ENCODE measurements at places on chromosomes 5 and 9.

- no peak for DNase-seq
Measured at GRCh38 chr5:176573564-176574296, 24.6 kb downstream of the CDHR2 start.

- no peak for DNase-seq
Measured at GRCh38 chr9:18058564-18059442, 415.1 kb upstream of the ADAMTSL1 start.

DNA sequence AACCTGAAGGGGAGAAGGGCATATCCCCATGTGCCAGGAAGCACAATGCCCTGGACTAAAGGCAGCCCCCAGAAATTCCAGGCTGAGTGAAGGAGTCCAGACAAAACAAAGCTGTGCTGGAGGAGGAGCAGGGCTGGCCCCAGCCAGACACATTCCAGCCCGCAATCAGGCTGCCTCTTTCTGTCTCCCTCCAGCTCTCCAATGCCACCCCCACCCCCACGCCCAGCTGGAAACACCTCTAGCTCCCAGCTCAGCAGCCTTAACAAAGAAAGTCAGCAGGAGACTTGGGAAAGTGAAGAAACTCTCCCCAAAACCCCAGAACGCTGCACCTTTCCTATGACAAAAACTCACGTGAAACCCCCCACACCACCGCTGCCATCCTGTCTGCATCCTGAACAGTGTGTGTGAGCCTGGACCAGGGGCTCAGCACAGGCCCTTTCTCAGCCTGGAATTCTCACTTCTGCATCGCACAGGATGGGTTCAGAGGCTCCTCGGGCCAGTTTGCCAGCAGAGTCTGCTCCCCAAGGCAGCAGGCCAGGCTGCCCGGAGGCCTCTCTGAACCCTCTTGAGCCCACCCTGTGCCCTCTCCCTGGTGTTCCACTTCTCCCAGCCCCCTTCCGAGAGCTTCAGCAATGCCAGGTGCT lies 96.2 kb upstream of the ICE1 start:
- DNase-seq, result no peak

- DNase-seq, result no peak
Measured at GRCh38 chr9:21598749-21599148, 116.6 kb upstream of the IFNE start.

GRCh38 chr9:126373241-126373640 lies 46.6 kb downstream of the MVB12B start:
- DNase-seq, result peak; percentile 79

DNA sequence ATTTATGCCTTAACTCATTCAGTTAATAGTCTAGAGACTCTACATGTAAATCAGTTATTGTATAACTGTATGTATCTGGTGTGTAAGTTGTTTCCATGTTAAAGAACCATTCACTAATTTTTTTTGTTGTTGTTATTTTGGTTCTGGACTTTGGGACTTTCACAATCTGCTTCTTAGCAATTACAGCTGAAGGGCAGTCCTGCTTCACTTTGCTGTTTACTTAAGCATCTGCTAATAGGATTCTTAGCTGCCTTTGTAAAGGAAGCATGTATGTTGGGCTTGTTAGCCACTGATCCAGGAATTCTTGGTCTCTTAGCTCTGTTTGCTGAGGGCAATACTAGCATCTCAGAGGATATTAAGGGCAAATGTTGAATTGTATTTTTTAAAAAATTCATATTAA lies 97.0 kb downstream of the FOCAD start:
- DNase-seq, result no peak

GRCh38 chr9:83569326-83569725 lies 31.1 kb upstream of the FRMD3 start:
- no peak for DNase-seq

GRCh38 chr5:127652952-127653611 lies 4.2 kb downstream of the CTXN3 start:
- no peak for DNase-seq

DNA sequence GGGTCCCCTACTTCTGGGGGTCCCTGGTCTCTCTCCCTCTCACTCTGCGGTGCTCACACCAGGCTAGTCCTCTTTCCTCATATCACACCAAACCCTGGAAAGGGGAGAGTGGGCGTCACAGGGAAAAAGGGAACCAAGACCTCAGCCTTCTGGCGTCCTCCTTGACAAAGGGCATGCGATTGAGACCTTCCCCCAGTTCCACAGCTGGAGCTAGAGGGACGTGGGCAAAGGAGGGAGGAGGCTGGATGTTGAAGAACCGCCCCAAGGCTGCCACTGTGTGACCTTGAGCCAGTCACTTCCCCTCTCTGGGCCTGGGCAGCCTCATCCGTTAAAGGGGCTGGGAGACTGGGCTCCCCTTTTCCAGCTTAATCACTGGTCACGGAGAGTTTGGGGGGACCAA lies 18.5 kb upstream of the TOR2A start:
- no peak for DNase-seq

- no peak for DNase-seq
Measured at GRCh38 chr9:74770508-74771261, 117.0 kb downstream of the TRPM6 start.

Data from foreskin keratinocyte (primary cell).